Brain pericyte (primary cell): ENCODE measurements at places on chromosomes 3 and 15.
A peak's percentile ranks its signal among the peaks of the same experiment; 100 is the strongest.

GRCh38 chr15:37204692-37205091 is 104.3 kb upstream of the MEIS2 start:
- no peak for DNase-seq

DNA sequence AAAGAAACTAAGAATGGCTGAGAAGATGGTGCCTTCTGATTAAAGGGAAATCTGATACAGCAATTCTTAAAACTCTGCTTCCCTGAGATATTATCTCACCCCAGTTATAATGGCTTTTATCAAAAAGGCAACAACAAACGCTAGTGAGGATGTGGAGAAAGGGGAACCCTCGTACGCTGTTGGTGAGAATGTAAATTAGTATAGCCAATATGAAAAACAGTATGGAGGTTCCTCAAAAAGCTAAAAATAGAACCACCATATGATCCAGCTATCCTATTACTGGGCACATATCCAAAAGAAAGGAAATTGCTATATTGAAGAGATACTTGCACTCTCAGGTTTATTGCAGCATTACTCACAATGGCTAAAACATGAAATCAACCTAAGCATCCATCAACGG is 65.1 kb downstream of the GOLIM4 start:
- no peak for DNase-seq

DNA sequence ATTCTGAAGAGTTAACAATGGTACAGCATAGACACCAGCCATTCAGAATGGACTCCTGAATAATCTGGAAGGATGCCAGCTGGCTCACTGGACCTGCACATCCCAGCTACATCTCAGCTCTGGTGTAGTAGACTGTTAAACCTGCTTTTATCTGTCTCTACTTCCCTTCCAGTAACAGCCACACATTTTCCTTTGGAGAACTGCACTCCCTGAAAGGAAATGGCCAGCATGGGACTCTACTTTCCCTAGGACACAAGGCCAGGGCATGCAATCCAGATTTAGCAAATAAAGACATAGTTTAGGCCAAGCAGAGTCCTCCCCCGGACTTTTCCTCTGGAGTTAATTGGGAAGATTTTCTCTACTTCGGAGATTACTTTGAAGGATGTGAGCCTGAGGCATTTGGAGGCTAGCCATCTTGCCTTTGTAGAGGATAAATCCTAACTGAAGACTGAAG is 82.7 kb upstream of the TCF12 start:
- DNase-seq = no peak

DNA sequence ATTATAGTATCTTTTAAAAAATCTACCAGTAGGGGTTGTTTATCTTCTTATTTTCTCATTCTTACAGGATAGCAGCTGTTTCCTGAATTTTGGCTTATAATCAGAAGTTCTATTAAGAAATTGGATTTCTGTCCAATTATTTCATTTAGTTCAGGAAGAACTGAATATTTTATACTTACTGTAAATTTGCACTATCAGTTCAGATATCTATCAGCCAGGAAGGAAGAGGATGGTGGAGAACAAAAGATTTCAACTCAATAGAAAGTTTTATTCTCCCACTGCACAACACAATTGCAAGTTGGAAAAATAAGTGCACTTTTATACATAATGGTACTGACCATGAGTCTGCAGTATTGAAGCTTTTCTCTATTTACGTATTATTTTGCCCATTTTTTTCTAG is 400.9 kb downstream of the PLOD2 start:
- no peak for DNase-seq

- DNase-seq = no peak
These were observed 95.2 kb downstream of the SPATA16 start for GRCh38 chr3:173045770-173046382.

DNA sequence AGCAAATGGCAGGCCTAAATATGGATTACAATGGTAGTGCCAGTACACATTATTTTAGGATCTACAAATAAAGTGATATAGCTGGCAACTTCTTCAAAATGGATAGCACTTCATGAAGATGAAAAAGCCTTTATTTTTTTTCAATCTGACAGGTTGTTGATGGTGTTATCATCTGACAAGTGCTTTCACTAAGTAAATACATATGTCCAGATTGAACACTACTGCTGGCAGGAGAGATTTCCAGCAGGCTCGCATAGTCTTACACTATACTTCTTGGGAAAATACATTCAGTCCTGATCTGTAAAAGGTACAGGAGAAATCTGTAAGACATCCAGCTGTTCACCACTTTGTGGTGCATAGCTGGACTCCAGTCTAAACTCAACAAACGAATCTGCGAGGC is 50.9 kb upstream of the ALCAM start:
- DNase-seq = no peak

DNA sequence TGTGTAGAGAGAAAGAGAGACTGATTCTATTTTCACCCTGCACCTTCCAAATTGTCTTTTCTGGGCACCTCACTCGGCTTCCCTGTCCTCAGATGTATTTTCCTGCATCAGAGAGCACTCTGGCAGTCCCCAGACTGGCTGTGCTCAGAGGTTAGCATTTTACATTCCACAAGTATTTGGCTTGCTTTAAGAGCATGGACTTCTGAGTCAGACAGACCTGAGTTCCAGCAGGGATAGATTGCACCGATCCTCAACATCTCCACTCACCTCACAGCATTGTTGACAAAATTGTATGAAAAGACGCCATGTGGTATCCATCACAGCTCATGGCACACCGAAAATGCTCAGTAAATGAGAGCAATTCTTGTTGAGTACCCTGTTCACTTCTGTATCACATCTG is 45.6 kb downstream of the SST start:
- no peak for DNase-seq

DNA sequence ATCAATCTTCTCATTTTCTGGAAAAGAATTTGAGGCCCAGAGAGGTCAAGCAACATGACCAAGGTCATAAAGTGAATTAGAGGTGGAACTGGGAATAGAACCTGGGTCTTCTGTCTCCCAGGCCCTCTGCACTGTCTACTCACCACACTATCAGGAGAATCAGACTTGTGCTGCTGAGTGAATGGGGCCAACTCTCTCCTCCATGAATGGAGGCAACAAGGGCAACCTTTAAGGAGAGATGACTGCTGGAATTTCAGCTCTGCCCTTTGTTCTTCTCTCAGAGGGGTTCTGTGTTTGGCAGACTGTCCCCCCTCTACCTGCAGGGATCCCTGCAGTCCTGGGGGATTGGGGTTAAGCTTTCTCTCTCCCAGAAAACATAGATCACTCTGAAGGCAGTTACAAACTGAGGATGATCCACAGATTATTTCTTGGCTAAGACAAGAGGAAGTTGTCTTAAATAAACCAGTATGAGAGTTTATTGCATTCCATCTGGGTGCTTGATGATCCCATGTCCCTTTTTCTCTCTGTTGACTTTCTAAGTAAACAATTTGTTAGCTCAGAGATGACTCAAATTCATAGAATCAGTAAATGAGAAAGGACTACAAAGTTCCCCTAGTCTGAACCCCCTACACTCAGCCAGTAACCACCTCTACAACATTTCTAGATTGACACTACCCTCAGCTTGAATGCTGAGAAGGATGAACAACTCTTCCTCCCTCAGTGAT is 99.0 kb upstream of the LIPC start:
- no peak for DNase-seq

- no peak for DNase-seq
These were observed 76.1 kb downstream of the ADAMTS17 start for GRCh38 chr15:100265641-100266035.

DNA sequence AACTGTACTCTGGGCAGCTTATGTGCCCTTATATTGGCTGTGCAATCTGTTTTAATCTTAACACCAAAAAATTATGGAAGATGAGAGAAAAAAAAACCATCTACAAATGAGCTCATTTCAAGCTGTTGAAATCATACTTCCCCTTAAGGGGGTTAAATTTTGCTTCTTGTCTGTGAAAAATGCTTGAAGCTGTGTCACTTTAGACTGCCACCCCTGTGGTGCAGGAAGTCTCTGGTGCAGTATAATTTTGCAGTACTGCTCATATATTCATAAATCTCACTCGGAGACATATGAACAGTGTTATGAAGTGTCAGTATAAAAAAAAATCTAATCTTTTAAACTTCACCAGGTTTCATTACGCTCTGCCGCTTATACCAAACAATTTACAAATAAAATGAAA is 30.4 kb upstream of the FEZF2 start:
- DNase-seq = no peak

DNA sequence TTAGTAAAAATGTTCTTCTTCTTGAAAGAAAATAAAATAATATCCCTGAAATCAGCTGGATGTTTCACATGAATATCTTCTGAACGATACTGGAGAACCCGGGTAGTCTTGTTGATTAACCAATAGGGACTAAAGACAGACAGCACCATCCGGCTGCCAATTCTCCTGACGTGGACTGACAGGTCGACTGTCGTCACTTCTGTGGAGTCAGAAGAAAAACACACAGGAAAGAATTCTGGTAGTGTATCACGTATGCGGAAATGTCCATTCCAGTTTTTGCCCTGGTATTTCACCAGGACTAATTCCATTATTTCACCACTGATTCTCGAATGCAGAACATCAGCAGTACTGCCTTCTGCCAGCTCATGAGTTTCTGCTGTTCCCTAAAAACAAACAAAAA is 144.6 kb downstream of the VPS13C start:
- DNase-seq = no peak

- DNase-seq = no peak
These were observed 60.3 kb downstream of the MAP6D1 start for GRCh38 chr3:183764847-183765731.

DNA sequence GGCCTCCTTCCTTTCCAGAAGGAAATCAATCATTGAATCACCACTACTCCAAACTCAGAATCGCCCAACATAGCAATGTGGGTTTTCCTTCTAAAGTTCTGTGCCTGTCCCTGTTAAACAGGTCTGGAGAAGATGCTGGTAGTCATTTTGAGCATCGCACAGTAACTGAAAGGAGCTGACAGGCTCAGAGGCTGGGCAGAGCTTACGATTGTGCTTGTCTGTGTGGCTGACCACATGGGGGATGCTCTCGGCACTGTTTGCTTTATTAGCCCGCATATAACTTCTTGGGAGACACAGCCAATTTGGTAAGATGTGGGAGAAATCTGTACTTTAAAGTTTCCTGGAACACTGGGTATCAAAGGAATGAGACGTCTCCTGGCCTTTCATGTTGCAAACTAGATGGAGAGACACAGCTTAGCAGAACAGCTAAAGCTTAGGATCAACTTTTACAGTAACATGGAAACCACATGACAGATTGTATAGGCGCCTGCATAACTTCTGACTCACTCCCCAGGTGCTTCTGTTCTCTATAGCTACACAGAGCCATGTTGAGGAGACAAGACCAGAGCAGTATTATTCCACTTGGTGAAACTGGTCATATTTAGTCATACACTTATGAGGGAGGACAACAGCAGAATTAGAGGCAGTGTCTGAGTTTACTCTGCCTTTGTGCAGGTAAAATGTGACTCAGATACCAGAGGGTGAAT is 374.1 kb downstream of the RORA start:
- DNase-seq = no peak

- DNase-seq = peak; percentile 58
These were observed 136.6 kb downstream of the DUT start for GRCh38 chr15:48467801-48468200.

DNA sequence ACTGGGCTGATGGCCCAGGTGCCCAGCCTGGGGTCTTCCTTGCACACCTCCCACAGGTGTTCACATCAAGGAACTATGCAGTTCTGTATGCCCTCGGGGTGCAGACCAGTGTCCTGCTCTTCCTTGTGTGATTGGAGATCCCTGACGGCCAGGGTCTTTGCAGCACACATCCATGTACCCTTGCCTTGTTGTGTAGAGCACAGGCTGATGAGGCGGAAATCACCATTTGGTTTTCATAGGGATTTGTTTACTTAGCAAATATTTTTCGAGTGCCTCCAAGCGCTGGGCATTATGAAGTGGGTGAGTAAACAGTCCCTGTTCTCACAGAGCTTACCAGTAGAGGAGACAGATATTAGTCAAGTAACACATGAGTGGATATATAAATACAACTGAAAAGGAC is 209.3 kb upstream of the UMPS start:
- DNase-seq = no peak

- peak; percentile 59 for DNase-seq
These were observed 482.6 kb downstream of the PLOD2 start for GRCh38 chr3:145678401-145678800.

- no peak for DNase-seq
These were observed 104.6 kb downstream of the ZIC4 start for GRCh38 chr3:147301781-147302180.

DNA sequence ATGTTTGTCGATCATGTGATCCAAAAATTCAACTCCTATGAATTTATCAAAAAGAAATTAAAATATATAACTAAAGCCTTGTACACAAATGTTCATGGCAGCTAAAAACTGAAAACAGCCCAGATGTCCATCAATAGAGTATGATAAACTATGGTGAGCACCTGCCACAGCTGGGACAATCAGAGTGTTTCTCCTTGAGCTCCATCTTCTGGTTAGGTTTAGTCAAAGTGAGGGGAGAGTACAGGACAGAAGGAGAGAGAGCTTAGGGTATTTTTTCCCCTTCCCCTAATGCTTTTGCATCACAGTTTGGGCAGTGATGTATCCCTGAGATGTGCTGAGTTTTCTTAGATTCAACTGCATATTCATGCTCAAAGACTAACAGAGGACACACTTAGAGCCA is 65.5 kb downstream of the FSIP1 start:
- no peak for DNase-seq

DNA sequence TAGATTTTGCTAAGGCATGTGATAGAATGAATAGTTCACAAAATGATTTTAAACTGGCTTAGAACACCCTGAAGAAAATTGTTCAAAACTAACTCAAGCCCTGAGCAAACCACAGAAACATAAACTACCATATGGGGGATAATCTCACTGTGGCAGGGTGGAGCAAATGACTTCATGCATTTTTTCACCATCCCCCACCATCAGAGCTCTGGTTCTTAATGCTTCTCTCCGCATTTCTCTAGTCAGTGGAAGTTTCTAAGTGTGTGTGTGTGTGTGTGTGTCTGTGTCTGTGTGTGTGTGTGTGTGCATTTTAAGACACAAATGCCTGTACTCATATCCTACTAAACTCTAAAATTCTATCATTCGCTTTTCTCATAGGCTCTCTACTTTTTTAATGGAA is 107.1 kb upstream of the PHLDB2 start:
- no peak for DNase-seq

DNA sequence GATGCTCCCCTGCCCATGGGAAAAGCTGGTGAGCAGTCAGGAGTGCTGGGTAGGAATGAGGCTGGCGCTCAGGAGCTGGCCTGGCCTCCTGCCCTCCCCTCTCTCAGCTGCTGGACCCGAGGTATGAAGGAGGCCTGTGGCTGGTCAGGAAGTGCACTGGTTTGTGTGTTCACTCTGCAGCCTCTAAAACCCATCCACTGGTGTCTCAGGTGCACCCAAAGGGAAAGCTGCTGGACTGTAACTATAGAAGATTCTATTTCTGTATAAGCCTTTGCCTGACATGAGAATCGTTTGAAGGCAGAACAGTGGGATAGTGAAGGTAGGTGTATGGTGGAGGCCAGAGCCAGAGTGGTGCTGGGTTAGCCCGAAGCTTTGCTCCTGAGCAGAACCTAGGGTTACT is 5.7 kb upstream of the CPNE9 start:
- DNase-seq = no peak

- DNase-seq = no peak
These were observed 39.8 kb downstream of the UBE2E1 start for GRCh38 chr3:23845326-23846216.

DNA sequence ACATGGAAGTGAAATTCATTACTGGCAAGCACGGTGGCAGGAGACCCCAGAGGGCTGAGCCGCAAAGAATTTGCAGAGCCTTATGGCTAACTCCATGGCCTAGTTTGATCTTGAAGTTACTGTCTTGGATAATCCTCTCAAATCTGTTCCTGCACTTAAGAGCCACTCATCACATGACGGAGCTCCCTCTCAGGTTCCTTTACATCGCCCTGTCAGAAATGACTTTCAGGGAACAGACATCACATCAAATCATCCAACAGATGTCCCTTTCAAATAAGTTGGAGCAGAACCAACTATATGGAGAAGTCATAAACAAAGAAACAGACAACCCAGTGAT is 328.8 kb upstream of the THBS1 start:
- no peak for DNase-seq
